ENCODE measurements at places on chromosomes 7 and 10.

DNA sequence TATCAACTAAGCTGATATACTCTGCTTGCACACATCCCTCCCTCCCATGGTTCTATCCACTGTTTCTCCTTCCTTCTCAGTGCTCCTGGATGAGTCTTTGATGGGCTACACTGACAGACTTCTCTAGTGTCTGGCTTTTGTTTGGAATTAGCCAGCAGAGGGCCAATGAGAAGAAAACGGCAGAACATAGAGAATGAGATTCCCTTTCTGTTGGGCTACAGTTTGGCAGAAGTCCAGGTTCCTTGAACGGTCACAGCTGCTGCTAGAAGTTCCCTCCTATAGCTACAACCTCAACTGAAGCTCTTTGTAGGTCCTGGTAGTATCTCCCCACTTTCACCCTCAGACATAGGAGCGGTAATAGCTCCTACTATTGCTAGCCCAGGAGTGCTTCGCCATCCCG, 251.1 kb upstream of the LRRN3 start:
- DNase-seq: no peak

DNA sequence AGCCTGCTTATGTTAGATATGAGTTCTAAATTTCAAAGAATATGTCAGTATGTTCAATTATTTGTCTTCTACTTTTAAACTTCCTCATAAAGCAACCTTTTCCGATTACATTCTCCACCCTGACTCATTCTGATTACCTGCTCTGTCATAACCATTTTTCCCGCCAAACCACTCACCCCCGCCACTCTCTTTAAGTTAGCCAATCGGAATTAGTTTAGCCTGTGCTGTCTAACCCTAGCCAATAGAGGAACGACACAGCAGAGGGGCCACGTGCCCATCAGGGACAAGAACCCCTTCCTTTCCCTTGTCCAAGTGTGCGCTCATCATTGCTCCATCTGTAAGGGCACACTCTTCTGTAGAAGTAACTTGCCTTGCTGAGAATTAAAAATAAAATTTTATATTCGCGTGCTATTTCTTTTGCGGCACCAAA, 91.4 kb downstream of the CCDC71L start:
- no peak for DNase-seq

- DNase-seq: no peak
These were observed 102.1 kb downstream of the POLL start for GRCh38 chr10:101485681-101486554.

DNA sequence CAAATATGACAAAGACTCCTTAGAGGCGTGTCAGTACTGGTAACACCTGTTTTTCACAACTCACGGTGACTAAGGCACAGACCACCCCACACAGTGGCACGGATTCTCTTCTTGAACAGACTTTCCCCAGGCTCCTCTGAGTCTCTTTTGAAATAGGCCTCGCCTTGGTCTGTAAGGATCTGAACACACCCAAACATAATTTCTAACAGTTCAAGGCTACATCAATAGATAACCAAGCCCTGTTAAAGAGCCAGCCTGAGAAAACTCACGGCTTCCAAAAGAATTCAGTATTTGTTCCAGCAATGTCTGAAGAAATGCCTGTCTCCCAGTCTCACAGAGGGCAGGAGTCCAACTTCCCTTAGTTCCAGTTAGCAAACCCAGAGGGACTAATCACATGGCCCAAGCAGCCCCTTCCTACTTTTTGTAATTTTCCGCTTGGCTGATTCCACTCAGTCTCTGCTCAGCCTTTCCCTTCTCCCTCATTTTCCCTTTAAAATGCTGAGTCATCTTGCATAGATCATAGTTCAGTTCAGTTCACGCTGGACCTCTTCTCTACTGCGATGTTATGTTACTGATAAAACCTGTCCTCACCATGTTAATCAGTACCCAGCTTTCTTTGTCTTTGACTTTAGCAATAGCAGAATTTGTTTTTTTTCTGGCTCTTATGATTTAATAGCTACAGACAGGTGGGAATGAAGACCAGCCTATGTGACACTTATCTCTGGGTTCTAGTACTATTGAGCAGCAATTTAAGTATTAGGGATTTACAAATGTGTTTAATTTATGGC, 22.6 kb upstream of the AKR1C3 start:
- DNase-seq: no peak

DNA sequence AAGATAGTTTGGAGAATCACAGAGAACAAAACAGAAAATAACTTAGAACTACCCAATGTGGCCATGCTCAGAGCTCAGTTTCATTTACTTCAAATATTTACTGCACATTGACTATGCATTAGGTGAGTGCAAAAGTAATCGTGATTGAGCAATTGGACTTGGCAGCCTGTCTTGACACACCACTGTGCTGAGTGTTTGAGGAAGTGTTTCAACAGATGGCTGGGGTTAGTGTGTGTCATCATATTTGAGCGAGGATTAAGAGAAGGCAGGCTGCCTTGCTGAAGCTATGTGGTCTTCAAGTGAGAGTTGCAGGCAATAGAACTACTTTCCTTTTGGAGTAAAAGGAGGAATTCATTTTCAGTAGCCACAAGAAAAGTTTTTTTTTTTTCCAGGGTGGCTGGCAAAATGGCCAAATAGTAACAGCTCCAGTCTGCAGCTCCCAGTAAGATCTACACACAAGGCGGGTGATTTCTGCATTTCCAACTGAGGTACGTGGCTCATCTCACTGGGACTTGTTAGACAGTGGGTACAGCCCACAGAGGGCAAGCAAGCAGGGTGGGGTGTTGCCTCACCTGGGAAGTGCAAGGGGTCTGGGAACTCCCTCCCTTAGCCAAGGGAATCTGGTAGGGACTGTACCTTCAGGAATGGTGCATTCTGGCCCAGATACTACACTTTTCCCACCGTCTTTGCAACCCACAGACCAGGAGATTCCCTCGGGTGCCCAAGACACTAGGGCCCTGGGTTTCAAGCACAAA, 37.6 kb downstream of the AKR1C4 start:
- DNase-seq: no peak

DNA sequence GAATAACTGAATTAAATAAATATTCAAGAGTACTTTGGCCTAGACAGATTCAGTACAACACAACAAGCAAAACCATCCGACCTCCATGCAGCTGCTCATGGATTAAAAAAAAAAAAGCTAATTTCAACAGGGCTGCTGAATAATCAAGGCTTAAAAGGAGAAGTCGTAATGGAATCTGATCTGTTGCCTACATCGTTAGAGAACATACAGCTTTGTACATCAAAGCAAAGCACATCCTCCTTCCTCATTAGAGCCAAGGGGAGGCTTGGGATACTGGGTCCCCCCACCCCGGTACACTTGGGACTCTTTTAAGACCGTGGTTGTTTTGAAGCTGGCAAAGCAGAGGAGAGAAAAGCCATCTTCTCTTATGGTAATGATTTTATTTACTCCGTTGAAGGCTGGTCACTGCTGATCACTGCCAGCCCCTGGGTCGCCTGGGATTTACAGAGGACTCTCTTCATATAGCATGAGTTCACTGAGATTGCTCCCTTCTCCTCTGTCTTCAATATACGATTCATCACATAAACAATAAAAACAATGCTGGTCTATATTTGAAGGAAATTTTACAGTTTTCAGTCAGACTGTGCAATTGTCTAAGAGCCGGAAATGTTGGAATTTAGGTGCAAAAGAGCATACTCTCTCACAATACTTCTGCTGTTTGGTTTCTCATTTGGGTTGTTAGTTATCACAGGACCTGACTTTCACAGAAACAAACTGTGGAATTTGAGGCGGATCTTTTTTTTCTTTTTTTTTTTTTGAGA, 148.8 kb downstream of the FAM107B start:
- no peak for DNase-seq

GRCh38 chr7:10720042-10720441, 253.6 kb upstream of the PHF14 start:
- no peak for DNase-seq

- no peak for DNase-seq
These were observed 556.9 kb downstream of the TNS3 start for GRCh38 chr7:47024991-47025390.

GRCh38 chr7:27115221-27116026, 12.9 kb upstream of the HOXA2 start:
- no peak for DNase-seq

DNA sequence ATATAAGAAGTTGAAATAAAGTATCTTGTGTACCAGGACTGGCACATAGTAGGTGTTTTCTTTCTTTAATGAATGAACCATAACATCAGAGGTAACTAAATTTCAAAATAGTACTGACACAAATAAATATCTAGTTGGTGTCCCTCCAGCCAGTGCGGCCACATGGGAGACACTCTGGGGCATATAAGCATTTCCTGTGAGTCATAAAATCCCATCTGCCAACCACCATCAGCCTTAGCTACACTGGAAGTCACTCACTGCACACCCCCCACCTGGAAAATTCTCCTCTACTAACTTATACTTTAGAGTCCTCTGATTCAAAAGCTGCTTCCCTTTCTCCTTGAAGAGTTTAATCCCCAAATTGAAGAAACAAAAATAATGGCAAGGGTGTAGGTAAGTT, 32.5 kb downstream of the DYDC1 start:
- DNase-seq: no peak

DNA sequence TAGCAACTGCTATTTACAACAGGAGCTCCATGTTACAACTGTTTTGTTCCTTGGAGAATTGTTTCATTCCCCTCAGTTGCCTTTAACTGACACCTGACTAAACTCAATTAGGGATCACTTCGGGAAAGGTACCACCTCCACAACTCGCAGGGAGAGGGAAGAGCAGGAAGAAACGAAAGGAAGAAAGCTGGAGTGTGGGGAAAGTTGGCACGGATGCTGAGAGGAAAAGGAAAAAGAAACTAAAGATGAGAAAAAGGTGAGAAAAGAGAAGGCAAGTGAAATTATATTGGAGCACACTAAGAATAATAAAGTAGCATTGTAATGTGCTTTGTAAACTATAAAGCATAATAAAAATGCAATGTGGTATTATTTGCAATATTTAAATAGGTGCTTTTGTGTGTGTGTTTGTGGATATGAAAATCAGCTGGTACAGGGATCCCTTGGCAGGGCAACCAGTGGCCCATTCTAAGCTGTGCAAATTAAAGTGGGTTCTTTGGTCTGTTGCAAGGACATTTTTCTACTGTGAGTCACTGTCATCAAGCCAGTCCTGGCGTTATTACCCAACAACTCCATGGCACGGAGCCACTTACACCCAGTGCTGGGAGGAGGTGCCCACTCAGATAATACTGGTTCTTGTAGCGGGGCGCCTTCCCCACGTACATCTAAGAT, 45.9 kb downstream of the HIPK2 start:
- no peak for DNase-seq

- no peak for DNase-seq
These were observed 102.6 kb upstream of the GPR26 start for GRCh38 chr10:123563581-123563855.

DNA sequence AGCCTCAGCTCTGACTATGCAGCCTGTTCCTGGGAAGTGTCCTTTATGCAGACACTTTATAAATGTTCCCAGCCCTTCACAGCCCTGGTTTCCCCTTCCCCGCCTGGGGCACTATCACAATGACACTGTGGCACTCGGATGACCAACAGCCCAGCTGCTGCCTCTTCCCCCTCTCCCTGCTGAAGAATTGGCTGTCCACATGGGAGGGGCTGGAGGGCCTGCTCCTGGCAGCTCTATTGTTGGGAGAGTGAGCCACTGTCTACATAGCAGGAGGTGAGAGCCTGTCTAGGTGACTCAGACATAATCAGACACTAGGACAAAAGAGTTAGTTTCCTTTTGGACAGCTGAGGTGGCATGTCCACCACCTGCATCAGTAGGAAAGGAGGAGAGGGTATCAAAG, 437.5 kb downstream of the PLXNA4 start:
- DNase-seq: no peak

DNA sequence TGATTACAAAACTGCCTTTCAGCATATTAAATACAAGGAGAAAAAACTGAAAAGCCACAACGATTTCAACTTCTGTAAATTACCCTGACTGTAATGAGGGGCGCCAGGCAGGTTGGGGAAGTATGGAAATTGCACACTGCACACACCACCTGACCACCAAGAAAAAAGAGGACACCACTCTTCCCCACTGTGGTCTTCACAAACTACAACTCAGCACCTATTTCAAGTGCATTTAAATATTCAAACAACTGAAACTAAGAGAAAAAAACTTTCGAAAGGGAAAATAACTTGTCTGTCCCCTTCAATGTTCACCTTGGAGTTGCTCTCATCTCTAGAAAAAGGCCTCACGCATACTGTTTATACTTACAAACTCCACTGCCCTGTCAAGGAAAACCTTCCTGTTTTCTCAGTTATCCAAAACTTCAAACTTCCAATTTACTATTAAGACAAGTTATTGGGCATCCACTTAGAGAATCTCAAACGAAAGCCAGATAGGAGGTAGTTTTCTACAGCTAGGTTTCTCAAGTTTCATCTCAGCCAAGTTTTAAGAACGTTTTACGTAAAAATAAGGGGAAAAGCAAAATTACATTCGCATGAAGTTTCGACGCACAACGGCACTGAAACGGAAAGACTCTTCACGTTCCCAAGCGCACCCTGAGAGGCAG, 1.4 kb downstream of the LARP4B start:
- no peak for DNase-seq

All from activated T-cell treated with anti-CD3 and anti-CD28 coated beads for 48 hours (primary cell).